ENCODE measurements at places on chromosomes 2 and 18.

- DNase-seq, result no peak
Measured at GRCh38 chr2:119249311-119249710, 25.7 kb downstream of the STEAP3 start.

- DNase-seq, result no peak
Measured at GRCh38 chr2:47510745-47511144, 107.8 kb downstream of the MSH2 start.

GRCh38 chr18:44859751-44860439 is 179.2 kb downstream of the SETBP1 start:
- no peak for DNase-seq

DNA sequence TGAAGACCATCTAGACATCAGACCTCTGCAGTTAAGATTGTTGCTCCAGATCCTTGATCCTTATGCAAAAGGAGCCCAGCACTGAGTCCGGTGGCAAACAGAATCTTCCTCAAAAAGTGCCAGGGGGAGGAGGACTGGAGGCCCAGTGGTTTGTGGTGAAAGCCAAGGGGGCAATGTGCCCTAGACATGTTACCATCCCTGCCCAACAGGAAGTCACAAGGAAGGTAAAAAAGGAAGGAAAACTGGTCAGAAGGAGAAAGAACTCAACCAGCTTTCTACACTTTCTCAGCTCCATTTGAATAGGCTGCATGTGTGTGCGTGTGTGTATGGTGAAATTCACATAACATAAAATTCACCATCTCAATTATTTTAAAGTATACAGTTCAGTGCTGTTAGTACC is 25.0 kb upstream of the KDM3A start:
- DNase-seq, result no peak

GRCh38 chr2:172021074-172021931 is 21.6 kb downstream of the METAP1D start:
- no peak for DNase-seq

DNA sequence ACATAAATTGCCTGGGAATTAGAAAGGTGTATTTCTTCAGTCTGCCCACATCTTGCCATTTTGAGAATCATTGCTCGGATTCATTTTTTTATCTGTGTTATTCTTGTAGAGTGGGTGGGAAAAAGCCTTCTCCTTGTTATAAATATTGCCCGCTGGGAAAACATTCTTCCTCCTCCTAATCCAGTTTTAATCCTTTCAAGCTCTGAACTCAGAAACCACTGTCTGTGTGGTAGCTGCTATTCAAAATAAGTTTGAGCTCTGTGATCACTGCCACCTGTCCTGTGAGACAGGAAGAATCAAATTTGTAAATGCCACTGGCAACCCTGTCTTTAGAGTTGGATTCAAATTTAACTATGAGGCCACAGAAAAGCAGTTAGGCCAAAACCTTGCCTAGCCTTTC is 1875.2 kb upstream of the PIK3C3 start:
- DNase-seq, result no peak

- DNase-seq, result peak; percentile 58
Measured at GRCh38 chr2:152047824-152048471, 50.9 kb downstream of the CACNB4 start.

- no peak for DNase-seq
Measured at GRCh38 chr2:21658907-21659477, 535.2 kb downstream of the TDRD15 start.

GRCh38 chr2:37766106-37766505 is 94.7 kb upstream of the CDC42EP3 start:
- DNase-seq, result no peak

DNA sequence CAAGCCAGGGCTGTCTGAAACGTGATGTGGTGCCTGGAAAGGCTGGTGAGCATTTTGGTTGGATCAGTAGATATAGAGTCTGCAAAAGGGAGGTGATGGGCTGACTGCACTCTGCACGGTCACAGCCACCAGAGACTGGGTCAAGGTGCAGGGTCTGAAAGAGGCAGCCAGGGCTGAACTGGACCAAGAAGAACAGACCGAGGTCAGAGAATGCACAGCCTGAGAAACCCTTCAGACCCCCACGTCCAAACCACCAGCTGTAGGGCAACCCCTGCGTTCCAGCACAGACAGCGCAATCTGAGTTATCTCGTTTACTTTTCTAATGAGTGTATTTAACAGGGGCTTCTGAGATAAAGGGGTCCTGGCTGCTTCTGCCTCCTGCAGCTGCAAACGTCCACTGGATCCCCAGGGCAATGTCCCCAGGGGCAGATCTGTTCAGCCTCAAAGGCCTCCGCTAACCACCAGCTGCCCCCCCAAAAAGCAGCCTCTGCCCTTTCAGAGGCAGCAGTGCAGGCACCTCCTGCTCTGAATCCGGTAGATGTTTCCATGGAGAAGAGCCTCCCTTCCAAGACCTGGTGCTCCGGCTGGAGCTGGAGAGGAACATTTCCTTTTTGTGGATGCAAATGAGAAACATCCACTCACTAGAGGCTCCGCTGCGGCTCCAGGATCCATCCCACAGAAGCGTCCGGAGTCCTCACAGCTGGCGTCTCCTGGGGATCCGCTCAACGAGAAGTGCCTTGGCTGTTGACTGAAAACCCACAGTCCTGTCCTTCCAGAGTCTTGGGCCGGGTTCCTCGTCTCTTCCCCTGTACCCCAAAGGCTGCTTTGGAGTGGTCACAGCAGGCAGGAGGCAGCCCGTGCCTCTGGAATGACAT is 970 bp upstream of the KCNG2 start:
- no peak for DNase-seq

Measured in GM12865 (cell line).